ENCODE measurements at places on chromosomes 6 and 20. TPM values are rescaled to one million over a fixed set of nuclear protein-coding genes. Genes with fewer than 3 reads are reported as not detected.

The LZTS3 gene
- 3.5 TPM for total RNA-seq

The LRRC73 gene
- total RNA-seq: not detected

The TMEM244 gene
- total RNA-seq: not detected

The RIPPLY2 gene
- total RNA-seq: not detected

The RNASET2 gene
- total RNA-seq: 30.4 TPM

The LY6G6F gene
- total RNA-seq: 3.2 TPM

DNA sequence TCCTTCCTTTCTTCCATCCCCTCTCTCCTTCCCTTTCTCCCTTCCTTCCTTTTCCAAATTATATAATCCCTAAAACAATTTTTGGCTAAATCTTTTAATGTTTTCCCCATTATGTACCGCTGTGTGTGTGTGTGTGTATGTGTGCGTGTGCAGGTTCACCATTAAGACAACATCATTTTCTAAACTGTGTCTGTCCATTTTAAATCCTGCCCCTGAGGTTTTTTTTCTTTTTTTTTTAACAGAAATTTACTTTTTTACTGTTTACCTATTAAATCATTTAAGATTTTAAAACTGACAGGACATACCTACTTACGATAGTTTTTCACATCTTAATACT lies 366.3 kb upstream of the EPHA7 start:
- DNase-seq: no peak
- H3K27me3 ChIP-seq: peaks cover 3% of the 10 kb centered on the region
- no peak overlapping the region for H3K4me3 ChIP-seq
- H3K4me1 ChIP-seq: no peaks in the 10 kb centered on the region
- no peaks in the 10 kb centered on the region for H3K36me3 ChIP-seq

- H3K4me3 ChIP-seq: no peak overlapping the region
- no peaks in the 10 kb centered on the region for H3K4me1 ChIP-seq
- DNase-seq: no peak
- H3K27me3 ChIP-seq: no peaks in the 10 kb centered on the region
- H3K36me3 ChIP-seq: no peaks in the 10 kb centered on the region
These were observed 66.8 kb upstream of the IYD start for GRCh38 chr6:150301846-150302519.

DNA sequence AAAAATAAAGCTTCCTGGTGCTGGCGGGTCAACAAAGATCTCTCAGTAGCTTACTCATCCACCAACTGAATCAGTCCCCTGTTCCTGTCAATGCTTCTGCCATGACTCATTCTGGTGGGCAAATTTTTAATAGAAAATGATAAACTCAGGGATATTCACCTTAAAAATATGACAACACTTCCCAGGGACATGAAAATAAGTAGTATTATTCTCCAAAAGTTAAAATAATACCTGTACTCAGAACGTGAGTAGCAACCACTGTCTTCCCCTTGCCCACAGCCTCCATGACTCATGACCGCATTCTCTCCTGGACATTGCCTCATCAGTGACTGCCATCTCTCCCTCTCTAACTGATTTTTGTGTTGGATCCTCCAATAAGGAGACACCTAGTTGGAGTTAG lies 552.3 kb downstream of the KIF16B start:
- H3K36me3 ChIP-seq: no peaks in the 10 kb centered on the region
- H3K27me3 ChIP-seq: no peaks in the 10 kb centered on the region
- H3K27ac ChIP-seq: no peak overlapping the region
- DNase-seq: no peak

GRCh38 chr20:63397155-63397843 lies 36.1 kb upstream of the CHRNA4 start:
- H3K4me1 ChIP-seq: no peaks in the 10 kb centered on the region
- H3K27me3 ChIP-seq: no peaks in the 10 kb centered on the region
- no peaks in the 10 kb centered on the region for H3K36me3 ChIP-seq
- no peak overlapping the region for H3K4me3 ChIP-seq
- DNase-seq: no peak
- no peak overlapping the region for H3K27ac ChIP-seq

DNA sequence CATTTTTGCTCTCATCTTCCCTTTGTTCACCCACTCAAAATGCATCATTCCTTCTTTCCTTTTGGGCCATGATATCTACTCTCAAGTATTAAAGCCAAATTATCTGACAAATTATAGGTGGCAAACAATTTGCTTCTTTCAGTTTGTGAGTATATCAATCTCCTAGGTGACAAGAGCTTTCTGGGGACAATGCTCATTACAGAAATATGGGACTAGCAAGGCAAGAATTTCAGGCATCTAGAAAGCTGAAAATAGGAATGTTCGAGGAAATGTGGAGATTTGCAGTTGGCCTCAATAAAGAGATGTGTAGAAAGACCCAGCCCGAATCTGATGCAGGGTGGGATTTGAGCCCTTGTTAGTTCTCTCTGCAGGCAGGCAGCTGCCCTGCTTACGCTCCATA lies 71.8 kb downstream of the ALDH8A1 start:
- H3K27ac ChIP-seq: no peak overlapping the region
- no peak for DNase-seq
- H3K27me3 ChIP-seq: no peaks in the 10 kb centered on the region
